ENCODE measurements at places on chromosomes 11 and 22. TPM values are rescaled to one million over a fixed set of nuclear protein-coding genes. Genes with fewer than 3 reads are reported as not detected.

The CRYBA4 gene
- not detected for total RNA-seq

The SLC25A45 gene
- 2.6 TPM for total RNA-seq

The PSMD13 gene
- total RNA-seq: 189 TPM

The IGF2 gene
- 42.4 TPM for total RNA-seq

The OR51E2 gene
- not detected for total RNA-seq

The SYCE3 gene
- not detected for total RNA-seq

The RHOG gene
- total RNA-seq: 77.4 TPM

The SIDT2 gene
- total RNA-seq: 14.3 TPM

The ATXN10 gene
- 52.9 TPM for total RNA-seq

The PIWIL4 gene
- total RNA-seq: 1.4 TPM

The ACR gene
- total RNA-seq: not detected

The PKNOX2 gene
- 11.7 TPM for total RNA-seq

The TMPRSS6 gene
- total RNA-seq: 0.18 TPM
